ENCODE measurements at places on chromosomes 6 and 20.

DNA sequence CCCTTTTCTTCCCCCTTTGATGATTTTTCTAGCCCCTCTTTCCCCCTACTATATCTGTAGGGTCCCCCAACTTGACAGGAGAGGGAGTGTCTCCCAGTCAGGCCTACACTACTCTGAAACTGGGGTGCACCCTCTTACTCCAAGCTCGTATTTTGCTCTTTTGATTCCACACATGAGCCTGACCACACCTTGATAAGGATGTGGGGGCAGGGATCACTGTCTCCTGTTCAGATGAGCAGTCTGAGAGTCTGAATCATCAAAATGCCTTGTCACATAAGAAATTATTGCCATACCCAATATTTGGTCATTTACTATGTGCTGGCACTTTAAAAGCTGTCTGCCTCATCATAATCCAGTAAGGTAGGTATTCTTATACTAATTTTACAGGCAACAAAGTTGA lies 15.9 kb downstream of the PNPLA1 start:
- no peak for DNase-seq

DNA sequence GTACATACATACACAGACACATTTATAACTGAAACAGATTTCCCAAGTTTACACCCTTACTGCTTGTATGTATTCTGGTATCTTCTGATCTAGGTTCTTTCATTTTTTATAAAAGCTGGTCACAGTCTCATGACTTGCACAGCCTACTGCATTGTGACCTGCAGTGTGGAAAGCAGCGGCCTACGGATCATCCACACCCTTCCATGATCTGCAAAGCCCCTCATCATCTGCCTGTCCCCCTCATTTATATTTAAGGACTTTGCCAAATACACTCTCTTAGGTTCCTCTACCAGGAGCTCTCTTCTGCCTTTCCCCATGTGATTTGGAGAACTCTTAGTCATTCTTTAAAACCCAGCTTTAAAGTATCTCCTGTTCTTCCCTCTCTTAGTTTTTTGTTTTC lies 12.0 kb upstream of the BICRAL start:
- DNase-seq = no peak

DNA sequence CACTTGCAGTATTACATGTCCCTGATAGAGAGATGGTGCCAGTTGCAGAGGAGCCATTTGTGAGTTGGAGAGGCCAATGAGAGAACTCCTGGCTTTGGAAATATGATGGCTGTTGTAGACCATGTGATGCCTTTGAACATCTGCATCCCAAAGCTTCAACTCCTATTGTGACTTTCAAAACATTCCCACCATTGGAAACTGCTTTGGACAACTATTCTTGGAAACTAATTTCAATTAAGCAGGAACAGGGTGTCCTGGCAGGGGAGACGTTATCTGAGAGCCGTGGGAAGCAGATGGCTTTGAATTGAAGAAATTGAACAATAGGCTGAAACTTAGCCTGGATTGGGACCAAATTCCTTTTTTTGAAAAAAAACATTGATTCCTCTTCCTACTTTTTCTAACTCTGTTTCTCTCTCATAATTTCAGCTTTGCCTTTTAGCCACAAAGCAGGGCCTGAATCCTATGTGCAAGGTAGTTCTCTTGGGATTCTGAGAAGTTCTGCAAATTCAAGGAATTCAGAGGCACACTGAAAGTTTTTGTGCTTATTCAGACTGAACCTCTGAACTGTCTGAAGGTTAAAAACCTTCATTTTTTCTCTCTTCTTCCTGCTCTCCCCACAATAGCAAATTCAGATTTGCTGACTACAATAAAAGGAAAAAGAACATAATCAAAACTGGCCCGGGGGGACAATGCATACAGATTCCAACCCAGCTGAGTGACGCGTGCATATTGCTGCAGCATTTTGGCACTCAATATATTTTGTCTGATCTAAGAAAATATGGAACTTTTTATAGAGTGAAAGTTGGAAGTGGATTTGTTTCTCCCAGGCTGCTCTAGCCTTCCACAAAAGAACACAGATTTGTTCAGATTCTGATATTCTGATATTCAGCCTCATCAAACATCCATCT lies 720.4 kb upstream of the CHD6 start:
- no peak for DNase-seq

DNA sequence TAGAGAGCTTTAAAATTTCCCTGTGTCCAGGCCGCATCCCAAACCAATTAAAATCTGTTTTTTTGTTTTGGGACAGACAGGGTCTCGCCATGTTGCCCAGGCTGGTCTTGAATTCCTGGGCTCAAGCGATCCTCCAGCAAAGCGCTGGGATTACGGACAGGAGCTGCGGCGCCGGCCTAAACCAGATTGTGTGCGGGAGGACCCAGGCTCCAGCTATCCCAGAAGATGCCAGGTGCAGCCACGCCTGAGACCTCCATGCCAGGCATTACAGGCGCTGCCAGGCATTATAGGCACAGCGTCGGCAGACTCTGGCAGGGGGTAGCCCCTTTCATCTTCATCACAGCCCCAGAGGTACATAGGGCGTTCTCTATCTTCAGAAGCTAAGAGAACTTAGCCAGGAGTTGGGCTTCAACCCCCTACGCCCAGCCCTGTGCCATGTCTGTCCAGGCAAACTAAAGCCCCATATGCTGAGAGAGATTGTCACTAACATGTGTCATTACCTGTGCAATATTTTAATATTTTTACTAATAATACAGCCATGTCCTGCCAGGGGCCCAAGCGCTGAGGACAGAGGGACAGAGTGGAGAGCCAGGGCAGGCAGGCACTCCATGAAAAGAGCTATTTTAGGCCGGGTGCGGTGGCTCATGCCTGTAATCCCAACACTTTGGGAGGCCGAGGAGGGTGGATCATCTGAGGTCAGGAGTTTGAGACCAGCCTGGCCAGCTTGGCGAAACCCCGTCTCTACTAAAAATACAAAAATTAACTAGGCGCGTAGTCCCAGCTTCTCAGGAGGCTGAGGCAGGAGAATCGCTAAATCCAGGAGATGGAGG lies 9.8 kb upstream of the GRM4 start:
- no peak for DNase-seq
